Frontal cortex (tissue), 4 donors: ENCODE measurements at places on chromosomes 12 and 14. TPM values are rescaled to one million over a fixed set of nuclear protein-coding genes. Genes with fewer than 3 reads are reported as not detected.

TDRD9 gene
- total RNA-seq = 6.5 TPM

BRMS1L gene
- total RNA-seq = 17.9 TPM

RNASE7 gene
- not detected for total RNA-seq

FOXG1 gene
- 65.2 TPM for total RNA-seq

POTEG gene
- total RNA-seq = not detected
